Renal cortical epithelial cell (primary cell): ENCODE measurements at places on chromosomes 11 and 22.

DNA sequence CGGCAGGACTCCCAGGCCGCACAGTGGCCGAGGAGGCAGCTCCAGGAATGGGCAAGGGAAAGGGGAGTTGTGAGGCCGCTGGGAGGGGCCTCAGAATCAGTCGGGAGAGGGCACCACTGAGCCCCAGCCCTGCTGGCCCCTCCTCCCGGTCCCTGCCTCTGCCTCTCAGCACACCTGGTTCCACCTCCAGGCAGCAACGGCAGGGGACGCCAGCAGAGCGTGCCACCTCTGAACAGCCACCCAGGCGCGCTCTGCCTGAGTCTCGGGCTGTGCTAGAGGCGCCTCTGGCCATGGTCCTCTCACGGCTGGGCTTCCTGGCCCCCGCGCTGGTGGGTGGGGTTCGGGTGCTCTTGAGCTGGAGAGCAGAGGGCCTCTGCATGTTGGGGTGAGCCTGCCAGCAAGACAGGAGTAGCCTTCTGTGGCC, 33.0 kb downstream of the MOB2 start:
- DNase-seq = peak; percentile 7

GRCh38 chr11:122978299-122978620, 3.4 kb downstream of the BSX start:
- DNase-seq = no peak

- DNase-seq = no peak
Observed at GRCh38 chr11:47109727-47110246, 66.9 kb downstream of the ARFGAP2 start.

GRCh38 chr11:47969401-47969800, 11.0 kb upstream of the PTPRJ start:
- DNase-seq = no peak

GRCh38 chr22:49040111-49040510, 787.6 kb downstream of the BRD1 start:
- DNase-seq = no peak

DNA sequence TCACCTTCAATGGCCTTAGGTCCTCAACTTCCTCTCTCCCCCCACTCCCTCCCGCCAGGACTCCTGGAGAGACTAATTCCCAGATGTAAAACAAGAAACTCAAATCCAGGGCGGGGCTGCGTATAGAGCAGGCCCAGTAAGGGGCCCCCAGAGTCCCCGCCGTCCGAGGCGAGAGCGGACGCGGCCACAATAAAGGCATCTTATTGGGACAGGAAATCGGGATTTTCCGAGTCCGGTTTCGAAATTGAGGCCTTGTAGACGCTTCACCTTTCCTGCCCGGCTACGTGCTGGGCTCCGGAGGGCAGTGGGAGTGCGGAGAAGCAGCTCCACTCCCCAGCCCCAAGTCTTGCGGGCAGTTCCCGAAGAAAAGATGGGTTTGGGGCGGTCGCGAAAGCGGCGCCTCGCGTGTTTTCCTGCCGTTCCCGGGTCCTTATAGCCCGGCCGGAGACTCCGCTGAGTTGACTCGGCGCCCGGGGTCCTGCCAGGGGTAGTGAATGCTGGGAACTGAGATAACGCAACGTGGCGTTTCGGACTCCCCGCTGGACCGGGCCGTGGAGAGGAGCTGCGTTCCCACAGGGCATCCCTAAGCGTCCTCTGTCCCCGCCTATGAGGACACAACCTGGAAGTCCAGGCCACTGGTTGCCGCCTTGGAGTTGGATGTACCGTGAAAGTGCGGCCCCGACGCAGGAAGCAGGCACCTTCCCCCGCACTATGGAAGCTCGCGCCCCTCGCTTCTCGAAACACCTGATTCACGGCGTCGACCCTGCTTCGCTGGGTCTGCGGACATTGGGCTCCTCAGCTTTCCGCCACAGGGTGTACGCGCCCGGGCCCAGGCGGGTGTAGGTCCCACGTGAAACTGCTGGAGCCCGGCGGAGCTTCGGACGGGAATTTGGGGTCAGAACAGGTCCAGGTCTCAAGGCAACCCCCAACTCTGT, 4.8 kb upstream of the CHRM1 start:
- DNase-seq = no peak

GRCh38 chr11:5301846-5302245, at the start of gene OR51B4:
OR51B4 (minus strand) TSS chr11:5301946; CDS start chr11:5301946, 0 bp downstream.
- DNase-seq = no peak

GRCh38 chr11:267491-267994, 10.7 kb upstream of the NLRP6 start:
- DNase-seq = no peak

DNA sequence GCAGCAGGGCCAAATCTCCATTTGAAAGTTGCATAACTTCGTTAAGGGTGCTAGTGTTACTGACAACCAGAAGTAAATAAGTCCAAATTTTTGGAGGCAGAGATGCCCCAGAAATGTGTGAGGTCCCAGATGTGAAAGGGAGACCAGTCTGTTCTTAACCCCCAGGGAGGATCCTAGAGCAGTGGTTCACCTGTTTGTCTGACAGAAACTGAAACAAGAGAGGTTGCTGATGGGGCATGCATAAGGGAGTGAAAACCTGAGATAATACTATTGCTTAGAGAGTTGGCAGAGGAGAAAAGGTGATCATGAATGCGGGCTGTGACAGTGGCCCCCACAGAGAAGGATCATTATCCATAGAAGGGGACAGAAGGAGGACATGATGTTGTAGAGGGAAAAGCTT, 3.8 kb downstream of the CBLIF start:
- DNase-seq = no peak

GRCh38 chr22:26893173-26894110, 236.1 kb downstream of the MIAT start:
- no peak for DNase-seq

DNA sequence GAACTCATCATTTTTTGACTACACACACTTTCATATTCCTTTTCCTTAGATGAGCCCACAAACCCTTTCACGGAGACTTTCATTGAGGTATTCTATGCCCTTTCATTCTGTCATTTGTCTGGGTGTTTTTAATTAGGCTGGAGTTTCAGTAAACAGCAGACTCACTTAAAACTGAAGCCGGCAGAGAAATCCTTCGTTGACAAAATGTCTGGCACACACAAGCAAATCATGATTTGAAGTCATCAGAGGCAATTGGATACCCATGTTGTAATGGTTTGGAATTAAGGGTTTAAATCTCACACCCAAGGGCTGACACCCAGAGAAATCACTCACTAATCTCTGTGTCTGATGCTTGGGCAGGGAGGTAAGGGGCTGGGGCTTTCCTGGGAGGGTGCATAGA, 127.1 kb downstream of the EHF start:
- no peak for DNase-seq
